ENCODE measurements at places on chromosomes 5 and 9.

GRCh38 chr9:107016383-107016782 is 153.4 kb downstream of the ZNF462 start:
- no peak for DNase-seq

GRCh38 chr9:137870432-137870831 is 7.2 kb upstream of the CACNA1B start:
- no peak for DNase-seq

GRCh38 chr9:132878695-132879456 is at the start of gene SPACA9:
Gene SPACA9 (plus strand): TSS chr9:132878898. CDS start chr9:132883948, 5,050 bp downstream.
- peak; percentile 31 for DNase-seq

DNA sequence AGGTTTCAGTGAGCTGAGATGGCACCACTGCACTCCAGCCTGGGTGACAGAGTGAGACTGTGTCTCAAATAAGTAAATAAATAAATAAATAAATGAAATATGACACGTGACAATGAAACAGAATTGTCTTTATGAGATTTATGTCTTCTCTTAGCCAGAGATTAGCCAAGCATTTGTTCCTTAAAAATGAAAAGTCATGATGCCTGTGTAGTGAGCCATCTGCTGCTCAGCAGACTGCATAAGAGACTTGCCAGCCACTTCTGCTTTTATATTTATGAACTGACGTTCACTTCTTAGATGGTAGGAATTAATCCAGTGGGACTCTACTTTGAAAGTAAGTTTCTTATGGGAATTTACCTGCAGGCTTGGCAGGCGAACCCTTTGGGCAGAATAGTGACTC is 227.4 kb downstream of the NR3C1 start:
- no peak for DNase-seq

- DNase-seq, result no peak
These were observed 13.0 kb upstream of the HK3 start for GRCh38 chr5:176912115-176912514.

GRCh38 chr5:16502866-16503265 is 37.3 kb upstream of the ZNF622 start:
- no peak for DNase-seq

Data from neural crest cell (in vitro differentiated cells).